ENCODE measurements at places on chromosomes 3 and 15. TPM values are rescaled to one million over a fixed set of nuclear protein-coding genes. Genes with fewer than 3 reads are reported as not detected.
A peak's percentile ranks its signal among the peaks of the same experiment; 100 is the strongest.

GRCh38 chr3:3080309-3080708 is 29.9 kb downstream of the IL5RA start:
- DNase-seq = no peak

GRCh38 chr3:112149136-112149535 is 16.1 kb upstream of the GCSAM start:
- no peak for DNase-seq

DUOXA2 gene
- polyA plus RNA-seq = not detected

DNA sequence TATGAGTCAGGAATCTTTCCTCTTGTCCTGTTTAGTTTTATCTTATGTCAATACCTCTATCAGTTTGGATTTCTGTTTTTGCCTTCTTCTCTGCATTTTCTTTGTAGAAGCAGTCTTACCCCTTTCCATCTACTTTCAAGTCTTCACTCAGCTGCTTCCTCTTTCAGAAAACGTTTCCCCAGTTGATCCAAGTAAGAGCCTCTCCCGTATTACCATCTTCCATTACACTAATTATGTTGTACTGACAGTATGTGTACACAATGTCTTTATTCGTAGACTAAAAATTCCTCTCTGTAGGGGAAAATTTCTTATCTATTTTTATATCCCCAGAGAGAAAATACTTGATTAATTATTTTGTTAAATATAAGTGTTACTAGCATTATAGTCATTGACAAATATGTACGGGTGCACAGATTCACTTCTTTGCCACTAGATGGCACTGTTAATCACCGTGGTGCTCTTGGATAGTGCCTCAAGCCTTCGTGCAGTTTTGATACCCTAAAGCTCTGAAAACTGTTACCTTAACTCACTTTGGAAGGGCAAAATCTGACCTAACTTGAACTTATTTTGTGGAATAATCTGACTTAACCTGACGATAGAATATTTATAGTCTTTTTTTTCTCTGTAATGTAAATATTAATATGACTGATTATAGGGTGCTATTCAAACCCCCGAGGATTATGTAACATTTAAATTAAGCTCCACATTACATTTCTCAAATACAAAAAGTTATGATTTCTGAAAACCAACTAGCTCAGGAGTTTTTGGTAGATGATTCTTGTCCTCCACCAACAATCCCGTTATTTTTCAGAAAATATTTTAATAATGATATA is 74.2 kb upstream of the POU1F1 start:
- no peak for DNase-seq

DNA sequence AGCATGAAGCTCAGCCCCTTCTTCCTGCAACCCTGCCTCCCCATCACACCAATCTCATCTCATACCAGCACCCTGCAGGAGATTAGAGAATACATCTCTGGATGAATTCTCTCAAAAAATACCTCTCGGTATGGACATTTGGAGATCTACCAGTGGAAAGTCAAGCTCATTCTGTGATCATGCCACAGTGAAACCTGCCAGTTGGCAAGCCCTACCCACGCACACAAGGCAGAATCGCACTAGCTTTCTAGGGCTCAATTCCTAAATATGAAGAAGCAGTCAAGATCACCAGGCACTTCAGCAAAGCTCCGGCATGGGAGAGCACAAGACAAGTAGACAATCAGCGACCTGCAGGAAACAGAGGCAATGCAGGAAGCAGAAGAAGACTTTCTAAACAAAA is 221.2 kb downstream of the NTRK3 start:
- no peak for DNase-seq

DNA sequence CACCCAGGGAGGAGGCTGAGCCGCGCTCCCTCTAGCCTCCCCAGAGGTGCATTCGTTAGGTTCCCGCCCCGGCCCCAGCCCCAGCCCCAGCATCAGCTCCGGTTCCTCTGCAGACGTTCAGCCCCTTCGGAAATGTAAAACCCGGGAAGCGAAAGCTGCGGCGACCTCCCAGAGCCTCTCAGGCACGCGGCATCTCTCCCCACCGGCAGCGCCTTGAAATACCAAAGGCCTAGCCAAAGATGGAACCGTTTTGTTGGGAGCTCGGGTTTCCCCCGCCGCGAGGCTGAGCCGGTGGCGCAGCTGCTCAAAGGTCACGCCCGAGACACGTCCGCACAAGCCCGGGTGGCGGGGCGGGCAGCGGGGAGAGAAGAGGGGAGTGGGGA is 77.8 kb upstream of the HES1 start:
- no peak for DNase-seq

DNA sequence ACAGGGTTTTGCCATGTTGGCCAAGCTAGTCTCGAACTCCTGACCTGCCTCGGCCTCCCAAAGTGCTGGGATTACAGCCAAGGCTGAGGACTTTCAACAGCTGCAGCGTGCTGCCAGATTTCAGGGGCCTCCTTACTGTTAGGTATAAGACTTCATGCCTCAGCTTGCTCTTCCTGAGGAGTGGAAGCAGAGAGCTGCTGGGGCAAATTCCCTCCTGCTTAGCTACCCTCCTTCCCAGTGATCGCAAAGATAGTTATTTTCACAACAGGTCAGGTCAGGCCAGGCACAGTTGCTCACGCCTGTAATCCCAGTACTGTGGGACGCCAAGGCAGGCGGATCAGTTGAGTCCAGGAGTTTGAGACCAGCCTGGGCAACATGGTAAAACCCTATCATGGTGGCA is 2.6 kb upstream of the CPNE9 start:
- no peak for DNase-seq

LINGO1 gene
- not detected for polyA plus RNA-seq

GRCh38 chr3:127304121-127304744 is 16.4 kb upstream of the PRR20G start:
- no peak for DNase-seq

DNA sequence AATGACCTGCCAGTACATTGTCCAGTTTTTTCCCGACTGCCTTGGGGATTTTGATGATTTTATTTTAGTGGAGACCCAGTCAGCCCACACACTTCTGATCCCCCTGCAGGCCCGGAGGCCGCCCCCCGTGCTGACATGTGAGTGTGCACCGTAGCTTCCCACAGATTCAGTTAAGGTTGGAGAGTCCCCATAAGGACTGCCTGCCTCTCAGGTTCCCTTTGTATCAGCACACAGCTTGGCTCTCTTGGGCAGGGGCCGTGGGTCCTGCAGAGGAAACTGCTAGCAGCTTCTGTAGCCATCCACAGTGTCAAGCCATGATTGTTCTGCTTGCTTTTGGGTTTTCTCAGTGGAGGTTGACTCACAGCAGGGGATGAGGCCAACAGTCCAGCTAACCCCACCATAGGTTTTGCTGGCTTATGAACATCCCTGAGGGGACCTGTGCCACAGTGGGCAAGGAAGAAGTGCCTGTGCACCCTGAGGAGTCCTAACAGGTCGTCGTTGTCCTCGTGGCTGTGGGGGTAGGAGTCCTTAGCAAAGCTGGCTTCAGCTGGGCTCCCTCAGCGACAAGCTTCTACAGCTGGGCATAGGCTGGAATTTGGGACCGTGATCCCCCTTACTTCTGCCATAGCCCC is 46.4 kb downstream of the DLEC1 start:
- no peak for DNase-seq

CHRFAM7A gene
- 0.04 TPM for polyA plus RNA-seq

DNA sequence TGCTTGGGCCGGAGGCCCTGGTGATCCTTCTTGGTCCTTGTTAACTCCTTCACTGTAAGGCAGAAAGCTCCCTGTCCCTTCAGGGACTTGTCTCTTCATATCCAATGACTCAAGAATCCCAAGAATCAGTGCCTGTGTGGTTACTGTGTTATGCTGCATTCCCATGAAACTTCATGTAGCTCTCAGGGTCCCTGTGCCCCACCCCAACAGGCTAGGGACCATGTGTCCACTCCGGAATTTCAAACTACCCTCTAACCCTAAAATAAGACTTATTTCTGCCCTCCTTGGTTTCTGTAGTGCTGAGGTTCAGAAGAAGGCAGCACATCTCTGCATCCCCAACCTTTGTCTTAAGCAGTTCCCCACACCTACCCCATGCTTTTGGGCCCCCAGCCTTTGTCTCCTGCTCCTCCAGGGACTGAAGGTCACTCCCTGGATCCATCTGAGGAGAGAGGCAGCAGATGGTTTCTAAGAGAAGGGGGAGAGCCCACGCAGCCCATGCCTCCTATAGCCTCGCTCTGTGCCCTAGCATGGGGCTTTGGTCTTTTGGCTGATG is 531 bp upstream of the MAP1A start:
- DNase-seq = no peak

DNA sequence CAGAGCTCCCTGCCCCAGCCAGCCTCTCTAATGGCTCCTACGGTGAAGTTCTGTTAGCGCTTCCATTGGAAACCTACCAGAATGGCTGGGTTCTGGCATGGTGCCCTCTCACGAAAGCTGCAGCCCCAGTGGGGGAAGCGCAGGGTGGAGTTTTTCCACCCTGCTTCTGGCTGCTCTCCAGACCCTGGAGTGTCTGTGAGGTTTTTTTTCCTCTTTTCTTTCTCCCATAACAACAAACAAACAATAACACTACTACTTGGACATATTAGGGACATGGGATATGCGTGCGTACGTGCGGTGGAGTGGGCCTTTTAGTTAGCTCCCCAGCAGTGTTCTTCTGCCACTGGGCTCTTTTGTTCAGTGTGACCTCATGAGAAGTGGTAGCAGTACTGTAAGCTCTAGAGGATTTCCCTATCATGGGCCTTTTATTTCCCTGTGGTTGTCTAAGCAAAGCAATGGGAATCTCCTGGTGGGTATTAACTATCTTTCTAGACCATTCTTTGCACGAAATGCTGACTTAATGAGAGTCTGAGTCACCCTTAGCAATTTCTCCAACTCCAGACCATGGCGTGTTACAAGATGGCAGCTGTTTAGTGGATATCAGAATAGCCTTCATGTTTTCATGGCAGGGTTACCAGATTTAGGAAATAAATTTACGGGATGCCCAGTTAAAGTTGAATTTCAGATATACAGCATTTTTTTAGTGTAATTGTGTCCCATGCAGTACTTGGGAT is 161.9 kb downstream of the FNDC3B start:
- DNase-seq = peak; percentile 69

DNA sequence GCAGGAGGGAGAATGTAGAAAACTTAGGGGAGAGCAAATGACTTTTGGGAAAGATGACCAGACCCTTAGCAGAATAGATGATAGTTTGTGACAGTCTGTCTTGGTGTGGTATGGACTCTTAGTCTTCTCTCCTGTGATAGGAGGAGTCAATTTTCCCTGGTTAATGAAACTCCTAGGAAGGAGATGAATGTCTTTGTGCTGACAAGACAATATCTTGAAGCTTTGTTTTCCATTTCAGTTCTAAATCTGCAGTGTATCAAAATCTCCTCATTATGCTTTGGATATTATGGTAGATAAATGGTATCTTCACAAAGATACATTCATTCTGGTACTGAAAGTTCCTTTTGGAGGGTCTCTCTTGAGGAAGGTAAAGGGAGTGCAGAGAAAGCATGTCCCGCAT is 77.8 kb upstream of the ZNF717 start:
- no peak for DNase-seq

DNA sequence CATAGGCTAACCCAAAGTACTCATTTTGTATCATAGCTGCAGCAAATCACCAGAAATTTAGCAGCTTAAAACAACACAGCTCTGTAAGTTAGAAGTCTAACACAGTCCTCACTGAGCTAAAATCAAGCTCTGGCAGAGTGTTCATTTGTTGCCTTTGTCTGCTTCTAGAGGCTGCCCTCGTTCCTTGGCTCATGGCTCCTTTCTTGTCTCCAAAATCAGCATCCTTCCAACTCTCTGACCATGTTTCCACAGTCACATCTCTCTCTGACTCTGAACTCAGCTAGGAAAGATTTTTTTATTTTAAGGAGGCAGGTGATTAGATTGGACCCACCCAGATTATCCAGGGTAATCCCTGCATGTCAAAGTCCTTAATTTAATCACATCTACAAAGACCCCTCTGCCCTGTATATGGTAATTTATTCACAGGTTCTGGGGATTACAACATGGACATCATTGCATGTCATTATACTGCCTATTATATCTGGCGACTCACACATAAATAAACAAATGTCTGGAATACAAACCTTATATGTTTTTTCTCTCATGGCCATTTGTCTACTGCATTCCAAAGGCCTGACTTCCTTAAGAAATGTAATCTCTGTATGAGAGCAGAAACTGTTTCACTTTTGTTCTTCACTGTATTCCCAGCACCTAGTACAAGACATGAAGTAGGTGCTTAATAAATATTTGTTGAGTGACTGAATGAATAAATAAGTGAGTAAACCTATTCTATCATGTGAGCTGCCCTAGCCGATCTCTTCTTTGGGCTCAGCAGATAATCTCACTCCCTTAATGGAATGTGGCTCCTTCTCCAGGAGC is 15.1 kb upstream of the UACA start:
- peak; percentile 65 for DNase-seq

DNA sequence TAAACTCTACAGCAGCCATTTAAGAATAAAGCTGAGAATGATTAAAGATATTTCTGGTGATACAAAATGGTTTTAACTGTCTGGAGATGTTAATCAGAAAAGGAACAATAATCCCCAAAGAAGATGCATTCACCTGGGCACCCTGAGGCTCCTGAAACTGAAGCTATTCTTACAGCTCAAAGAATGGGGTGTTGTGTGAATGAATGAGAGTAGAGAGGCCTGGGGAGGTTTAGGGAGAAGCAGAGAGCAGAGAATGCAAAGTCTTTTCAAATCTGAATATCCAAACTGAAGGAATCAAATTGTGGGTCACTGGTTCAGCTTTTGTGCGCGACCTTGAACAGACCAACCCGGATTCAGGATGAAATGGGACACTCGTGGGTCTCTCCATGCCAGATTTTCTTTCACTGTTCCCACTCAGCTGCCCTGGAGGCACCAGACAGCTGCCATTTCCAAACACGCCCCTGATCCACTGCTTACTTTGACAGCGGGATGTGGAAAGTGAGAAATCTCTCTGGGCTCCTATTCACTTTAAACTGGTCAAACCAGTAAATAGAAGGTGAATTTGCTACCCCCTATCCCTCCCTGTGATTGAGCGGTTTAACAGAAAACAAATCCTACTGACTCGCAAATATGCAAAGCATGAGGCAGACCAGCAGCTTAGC is 485.5 kb upstream of the THBS1 start:
- no peak for DNase-seq

GRCh38 chr3:59286791-59287531 is 237.1 kb upstream of the CFAP20DC start:
- no peak for DNase-seq

DNA sequence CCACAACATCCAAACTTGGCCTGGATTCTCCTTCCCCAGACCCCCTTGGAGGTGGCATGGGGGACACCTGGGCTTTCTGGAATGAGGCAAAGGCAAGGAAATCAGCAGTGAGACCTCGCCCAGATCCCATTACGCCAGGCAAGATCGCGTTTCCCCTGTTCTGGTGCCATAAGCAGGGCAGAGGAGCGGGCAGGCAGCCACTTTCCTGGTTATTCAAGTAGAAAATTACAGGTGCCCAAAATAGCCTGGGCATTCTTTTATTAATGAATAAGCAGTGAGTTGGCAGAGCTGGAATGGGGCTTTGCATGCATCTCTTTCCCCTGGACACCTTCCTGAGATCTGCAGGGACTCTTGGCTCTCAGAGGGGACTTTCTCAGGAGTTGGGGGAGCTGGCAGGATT is 31.5 kb upstream of the FAM107A start:
- no peak for DNase-seq

CGNL1 gene
- 0.06 TPM for polyA plus RNA-seq

DNA sequence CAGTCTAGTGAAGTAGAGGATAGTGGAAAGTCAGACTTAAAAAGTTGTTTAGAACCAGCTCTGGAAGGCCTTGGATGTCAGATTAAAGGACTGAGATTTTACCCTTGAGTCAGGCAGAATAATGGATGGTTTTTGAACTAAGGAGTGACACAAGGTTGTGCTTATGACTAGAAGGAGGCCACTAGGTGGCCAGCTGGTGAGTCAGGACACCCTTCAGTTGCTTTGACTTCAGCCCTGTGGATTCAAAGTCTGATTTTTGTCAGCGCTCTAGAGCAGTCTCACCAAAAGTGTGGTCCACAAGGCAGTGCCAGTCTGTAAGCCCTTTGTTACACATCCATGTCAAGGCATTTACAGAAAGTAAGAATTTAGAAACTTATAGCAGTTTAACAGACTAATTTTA is 3.8 kb upstream of the GABPB1 start:
- no peak for DNase-seq
